ENCODE measurements at places on chromosomes 3 and 15.
A peak's percentile ranks its signal among the peaks of the same experiment; 100 is the strongest.

GRCh38 chr3:11910971-11911531 is 64.4 kb upstream of the TAMM41 start:
- no peak for DNase-seq

DNA sequence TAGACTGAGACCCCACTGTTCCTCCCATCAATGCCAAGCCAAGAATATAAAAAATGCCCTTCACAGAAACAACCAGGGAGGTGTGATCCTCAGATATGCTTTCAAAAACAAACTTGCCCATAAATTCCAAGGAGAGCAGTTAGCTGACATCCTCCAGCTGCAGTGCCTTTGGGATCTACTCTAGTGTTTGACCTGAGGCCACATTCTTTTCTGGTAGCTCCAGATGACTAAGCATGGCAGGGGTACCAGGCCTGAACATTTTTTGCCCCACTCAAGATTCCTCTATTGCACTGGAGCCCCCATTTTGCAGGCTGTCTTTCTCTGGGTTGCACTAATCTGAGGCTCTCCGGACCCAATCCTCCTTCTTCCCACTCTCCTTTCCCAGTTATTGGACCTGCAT is 27.9 kb upstream of the ACP3 start:
- no peak for DNase-seq

DNA sequence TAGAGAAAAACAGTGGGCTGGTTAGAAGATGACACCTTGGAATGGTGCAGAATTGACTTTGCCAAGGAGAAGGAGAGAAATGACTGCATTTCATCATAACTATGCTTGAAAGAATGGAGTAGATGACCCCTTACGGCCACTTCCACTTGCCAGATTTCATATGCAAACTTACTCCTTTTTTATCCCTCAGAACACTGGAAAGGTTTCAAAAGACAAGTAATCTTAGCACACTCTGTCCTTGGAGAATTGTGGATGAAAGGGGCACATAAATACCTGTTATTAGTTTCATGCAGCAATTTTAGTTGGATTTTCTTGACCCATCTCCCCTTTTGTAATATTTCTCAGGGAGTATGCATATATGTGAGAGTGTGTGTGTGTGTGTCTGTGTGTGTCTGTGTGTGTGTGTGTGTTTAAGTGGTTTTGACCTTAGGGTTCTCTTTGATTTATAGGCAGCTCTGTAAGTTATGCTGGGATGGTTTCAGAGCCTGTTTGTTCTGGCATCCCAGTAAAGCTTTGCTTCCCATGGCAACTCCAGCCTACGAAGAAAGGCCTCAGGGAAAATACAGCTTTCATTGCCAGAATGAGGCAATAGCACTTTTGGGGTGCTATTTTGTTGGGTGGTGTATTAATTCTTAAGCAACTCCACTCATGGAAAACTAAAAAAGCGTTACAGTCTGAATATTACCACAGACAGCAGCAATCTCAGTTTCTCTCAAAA is 122.2 kb upstream of the TP63 start:
- DNase-seq, result no peak

GRCh38 chr3:33658621-33658990 is 59.4 kb downstream of the CLASP2 start:
- no peak for DNase-seq

DNA sequence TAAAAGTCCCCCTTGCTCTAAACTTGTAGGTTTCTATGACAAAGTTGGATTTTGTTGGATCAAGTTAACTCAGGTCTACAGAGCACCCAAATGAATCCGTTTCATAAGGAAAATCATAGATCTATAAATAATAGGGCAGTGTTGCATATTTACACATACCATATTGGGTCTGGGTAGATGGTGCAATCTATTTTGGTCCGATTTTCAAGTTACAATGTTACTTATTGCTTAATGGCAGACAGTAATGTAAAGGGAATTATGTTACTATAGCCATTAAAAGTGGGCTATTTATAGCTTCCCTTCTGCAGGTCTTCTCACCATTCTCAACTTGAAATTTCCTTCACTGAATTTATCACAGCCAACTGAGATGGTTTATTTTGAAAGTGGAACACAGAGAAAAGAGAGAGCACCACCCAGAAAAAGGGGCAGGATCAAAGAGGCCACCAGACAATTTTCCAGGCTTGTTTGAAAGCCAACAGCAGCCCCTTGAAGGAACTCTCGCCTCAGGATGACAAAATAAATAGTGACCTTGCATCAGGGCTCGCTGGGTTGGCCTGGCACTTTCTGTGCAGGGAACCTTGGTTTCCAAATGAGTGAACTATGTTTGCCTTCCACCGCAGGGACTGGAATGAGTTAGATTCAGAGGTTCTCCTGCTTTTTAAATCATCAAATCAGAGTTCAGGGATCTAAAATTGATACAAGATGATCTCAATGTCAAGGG is 260.2 kb upstream of the HES1 start:
- DNase-seq, result no peak

DNA sequence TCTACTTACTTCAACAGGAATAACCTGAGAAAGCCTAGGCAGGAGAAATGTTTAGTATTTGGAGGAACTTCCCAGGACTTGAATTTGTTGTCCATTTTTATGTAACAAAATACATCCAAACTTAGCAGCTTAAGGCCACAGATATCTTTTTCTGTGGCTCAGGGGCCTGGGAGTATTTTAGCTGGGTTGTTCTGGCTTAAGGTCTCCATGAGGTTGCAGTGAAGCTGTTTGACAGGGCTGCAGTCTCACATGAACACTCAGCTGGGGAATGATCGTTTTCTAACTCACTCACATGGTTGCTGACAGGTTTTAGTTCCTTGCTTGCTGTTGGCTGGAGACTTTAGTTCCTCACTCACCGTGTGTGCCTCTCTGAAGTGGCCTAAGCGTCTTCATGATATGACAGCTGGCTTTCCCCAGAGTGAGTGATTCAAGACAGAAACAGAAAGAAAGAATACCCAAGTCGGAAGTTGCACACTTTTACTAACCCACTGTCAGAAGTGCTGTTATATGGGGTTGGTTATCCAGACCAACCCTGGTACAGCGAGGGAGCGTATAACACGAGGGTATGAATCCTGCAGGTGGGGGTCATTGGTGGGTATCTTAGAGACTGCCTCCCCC is 229.7 kb upstream of the TBL1XR1 start:
- DNase-seq, result peak; percentile 32

DNA sequence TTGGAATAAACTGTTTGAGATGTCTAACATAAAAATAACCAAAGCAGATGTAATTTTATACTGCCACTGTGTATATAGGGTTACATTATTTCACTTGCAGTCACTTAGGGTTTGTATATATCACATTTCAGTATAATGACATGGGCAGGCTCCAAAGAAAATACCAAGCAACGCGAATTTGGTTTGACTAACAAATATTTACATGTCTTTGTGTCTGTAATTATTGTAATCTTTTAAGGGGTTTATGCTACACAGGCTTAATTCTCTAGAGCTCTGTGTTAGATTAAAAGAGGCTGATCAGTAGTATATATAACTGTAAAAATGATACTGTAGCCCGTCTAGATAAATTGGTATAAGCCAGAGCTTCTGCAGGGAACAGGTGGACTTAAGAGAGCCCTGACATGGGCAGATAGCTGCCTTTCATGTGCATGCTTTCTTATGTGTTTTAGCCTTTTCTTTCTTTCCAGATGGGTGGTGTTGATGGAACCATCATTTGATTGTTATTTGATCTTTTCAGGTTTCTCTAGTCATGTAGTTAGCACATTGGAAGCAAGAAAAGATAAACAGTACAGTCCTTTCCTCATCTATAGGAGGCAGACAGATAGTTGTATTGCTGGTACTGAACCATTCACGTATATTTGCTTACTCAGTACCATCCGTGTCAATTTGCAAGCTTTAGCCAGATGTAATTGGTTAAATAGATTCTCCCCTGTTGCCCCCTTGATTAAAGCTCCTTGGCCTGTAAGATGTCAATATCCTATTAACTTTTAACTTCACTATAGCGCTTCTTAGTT is 86.1 kb downstream of the GALK2 start:
- DNase-seq, result no peak

DNA sequence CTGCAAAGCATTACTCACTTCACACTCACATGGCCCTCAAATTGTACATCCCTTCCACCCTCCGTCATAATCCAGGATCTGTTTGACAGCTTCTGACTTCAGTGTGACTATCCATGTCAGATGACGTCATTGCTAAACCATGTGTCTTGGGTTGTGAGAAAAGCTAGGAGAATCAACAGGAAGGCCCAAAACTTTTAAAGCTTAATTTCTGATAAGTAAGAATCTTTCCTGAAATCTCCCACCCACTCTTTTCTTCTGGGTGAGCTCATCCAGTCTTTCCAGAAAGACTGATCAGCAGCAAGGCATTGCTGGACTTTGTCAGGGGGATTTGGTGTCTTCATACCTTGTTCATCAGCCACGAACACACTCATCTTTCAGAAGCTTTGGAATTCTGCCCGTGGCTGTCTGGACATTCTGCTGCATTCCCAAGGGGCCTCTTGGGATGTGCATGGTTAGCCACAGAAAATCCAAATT is 11.5 kb upstream of the LMCD1 start:
- DNase-seq, result no peak

DNA sequence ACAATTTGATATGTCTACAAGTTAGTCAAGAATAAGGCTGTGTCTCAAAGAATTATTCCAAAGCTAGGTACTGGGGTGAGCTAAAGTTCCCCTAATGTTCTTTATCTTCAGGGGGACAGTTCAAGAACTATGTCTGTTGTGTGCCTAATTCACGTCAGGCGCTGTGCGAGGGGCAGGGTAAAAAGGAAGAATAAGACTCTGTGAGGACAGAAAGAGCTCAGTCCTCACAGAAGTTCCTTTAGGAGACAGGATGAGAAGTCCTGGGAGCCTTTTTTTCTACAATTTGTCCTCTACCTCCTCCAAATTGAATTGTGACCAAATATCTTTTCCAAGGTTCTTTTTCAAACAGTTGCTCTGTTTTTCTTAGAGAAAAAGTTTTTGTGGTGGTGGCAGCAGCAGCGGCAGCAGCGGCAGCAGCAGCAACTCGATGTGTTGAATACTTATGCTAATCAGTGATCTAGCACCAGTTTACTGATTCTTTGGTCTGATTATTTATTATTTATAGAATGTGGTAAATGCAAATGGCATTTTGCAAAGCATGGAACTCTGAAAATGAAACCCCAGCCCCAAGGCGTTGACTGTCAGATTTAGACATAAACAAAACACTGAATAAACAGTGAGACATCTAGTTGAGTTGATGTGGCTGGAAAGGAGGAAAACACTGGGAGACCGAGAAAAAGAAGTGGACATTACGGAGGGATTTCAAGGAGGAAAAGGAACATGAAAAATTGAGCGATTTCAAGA is 88.6 kb downstream of the GTPBP8 start:
- no peak for DNase-seq

DNA sequence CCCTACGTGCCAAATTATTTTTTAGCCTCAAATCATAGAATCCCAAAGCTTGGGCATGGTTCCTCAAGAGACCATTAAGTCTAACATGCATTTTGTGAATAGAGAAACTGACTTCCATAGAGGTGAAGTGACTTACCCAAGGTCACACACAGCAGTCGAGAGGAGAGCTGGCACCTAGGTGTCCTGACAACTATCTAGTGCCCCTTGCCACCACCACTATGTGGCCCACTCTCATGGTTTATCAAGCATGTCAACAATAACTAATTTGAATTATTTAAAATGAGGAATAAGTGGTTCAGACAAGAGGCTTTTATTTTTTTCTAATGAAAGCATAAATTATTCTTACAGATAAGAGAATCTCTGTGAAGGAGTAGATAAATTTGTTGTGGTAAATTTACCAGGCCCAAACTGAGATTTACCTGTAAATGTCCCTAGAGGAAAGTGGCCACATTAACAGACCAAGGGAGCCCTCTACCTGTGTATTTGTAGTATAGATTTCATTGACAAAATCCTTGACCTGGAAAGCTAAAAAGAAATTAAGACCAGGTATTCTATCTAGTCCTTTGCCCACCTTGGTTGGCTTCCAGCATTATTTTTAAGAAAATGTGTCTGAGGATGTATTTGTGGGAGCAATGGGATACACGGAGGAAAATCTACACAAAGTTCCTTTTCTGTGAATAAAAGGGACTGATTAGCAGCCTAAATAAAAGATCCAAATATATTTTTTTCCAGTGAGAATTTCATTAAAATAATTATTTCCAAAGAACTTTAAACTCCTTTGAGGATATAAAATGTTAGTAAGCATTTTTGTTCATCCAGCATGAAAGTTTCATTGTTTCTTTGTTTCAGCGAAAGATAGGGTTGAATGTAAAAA is 49.1 kb downstream of the IQCH start:
- no peak for DNase-seq

- DNase-seq, result no peak
Measured at GRCh38 chr3:170513642-170514041, 72.2 kb downstream of the SLC7A14 start.

DNA sequence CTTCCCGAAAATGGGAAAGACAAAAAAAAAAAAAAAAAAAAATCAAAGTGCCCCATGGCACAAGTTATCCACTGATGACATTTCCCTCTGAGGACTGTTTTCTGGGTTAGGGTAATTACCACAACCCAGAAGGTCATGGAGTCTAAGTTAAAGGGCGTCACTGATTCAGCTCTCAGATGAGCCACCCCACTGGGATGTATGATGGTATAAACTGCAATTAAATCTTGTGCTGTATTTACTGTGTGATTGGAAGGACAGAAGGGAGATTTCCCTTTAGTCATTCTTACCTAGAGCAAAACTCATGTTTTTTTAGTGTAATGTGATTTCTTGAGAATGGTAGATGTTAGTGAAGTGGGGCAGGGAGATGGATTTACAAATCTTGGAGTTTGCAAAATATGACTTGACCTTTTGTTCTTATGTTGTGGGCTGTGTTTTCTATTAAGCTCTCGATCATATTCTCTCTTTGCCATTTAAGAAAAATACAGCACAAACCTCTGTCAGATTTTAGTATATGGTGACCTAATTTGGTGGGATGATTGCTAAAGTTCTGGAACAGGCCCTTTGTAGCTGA is 244.2 kb downstream of the PTPRG start:
- DNase-seq, result no peak

DNA sequence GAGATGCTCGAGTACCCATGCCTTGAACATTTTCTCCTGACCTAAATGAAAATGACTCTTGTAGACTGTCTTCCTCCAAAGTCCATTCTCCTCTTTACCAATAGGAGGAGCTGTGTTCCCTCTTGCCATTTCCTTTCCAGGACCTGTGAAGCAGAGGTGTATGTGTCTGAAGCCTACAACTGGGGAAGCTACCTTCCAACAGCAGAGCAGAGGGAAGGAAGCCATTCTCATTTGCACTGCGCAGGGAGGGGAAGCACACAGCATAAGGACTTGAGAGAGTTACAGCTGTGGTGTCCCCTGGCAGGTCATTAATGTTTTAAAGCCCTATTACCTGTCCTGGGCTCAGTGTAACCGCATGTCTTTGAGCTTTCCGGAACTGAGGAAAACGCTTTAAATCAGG is 38.7 kb downstream of the HSPBAP1 start:
- DNase-seq, result no peak

- DNase-seq, result no peak
Measured at GRCh38 chr3:45994419-45995235, 997 bp downstream of the FYCO1 start.

- DNase-seq, result no peak
Measured at GRCh38 chr3:44223299-44223698, 18.4 kb upstream of the TOPAZ1 start.

- DNase-seq, result no peak
Measured at GRCh38 chr15:32998182-32998581, 196.3 kb downstream of the FMN1 start.
